ENCODE measurements at places on chromosomes 7 and 10.

DNA sequence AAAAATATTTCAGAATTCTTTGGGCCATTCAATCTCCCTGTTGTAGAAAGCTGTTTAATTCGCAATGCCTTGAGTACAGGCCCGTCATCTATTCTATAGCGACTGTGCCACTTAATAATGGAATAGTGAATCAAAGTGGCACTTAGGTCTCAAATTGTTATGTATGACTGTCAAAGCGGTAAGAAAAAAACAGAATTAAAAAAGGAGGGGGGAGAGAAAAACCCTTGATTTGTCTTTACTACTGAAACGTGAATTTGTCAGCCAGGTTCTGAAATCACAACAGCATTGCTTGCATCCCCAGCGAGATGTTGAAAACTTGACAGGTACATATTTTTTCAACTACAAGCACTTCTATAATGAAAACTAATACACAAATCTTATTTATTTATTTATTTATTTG, 320.9 kb downstream of the TFEC start:
- no peak for DNase-seq

DNA sequence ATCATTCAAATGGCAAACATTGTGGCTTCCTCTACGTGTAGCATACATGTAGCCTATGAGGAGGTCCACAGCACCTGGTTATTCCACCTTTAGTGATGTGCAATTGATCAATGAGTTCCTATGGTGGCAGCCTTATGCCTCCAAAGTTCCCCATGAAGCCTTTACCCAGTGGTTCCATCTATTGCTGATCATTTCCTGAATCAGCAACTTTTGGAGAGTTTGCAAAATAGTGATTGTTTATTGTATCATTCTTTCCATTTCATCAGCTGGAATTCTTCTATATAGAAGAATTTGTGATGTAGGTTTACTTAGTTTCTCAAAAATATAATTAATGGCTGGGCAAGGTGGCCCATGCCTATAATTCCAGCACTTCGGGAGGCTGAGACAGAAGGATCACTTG, 380.2 kb upstream of the MKI67 start:
- no peak for DNase-seq

GRCh38 chr7:51138123-51139085, 178.2 kb downstream of the COBL start:
- no peak for DNase-seq

- DNase-seq = no peak
Measured at GRCh38 chr7:16615228-16615627, 30.3 kb downstream of the ANKMY2 start.

DNA sequence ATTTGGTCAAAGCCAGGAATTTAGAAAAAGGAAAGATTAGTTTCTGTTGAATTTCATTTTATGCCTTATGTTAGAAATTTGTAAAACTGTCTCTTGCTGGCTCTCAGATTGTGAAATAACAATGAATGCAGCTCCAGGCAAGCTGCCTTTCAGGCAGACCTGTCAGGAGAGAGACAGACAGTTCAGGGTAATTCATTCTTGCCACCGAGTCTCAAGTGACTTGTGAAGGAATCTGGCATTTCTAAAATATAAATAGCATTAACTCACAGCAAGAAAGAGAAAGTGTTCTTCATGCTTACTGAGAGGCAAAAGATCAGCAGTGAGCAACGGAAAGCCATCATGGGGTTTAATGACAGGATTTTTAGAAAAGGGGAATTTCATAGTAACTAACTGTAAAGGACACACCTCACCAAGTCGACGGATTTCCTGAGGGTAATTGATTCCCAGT, 442.3 kb upstream of the AKR1E2 start:
- no peak for DNase-seq

- DNase-seq = no peak
Measured at GRCh38 chr10:122221958-122222357, 49.1 kb upstream of the BTBD16 start.

GRCh38 chr10:133214468-133215410, 15.3 kb upstream of the UTF1 start:
- no peak for DNase-seq

DNA sequence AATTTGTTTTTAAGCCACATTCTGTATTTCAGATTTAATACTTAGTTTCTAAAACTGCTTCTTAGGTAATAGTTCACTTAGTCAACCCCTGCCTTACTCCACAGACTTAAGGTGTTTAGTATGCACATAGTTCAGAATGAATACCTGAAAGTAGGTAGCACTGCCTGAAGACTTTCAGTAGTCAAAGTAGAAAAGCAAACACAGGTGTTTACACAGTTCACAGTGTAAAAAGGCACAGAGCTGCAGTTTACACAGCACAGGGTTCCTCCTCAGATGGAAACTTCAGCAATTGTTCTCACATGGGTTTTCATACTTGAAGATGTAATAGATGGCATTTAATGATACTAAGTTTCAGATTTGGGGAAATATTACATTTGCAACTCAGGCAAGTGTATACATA, 3.1 kb upstream of the PKD1L1 start:
- DNase-seq = no peak

- DNase-seq = no peak
Measured at GRCh38 chr7:7223250-7223649, 40.9 kb downstream of the C1GALT1 start.

GRCh38 chr7:34277016-34277802, 371.9 kb downstream of the BMPER start:
- no peak for DNase-seq

DNA sequence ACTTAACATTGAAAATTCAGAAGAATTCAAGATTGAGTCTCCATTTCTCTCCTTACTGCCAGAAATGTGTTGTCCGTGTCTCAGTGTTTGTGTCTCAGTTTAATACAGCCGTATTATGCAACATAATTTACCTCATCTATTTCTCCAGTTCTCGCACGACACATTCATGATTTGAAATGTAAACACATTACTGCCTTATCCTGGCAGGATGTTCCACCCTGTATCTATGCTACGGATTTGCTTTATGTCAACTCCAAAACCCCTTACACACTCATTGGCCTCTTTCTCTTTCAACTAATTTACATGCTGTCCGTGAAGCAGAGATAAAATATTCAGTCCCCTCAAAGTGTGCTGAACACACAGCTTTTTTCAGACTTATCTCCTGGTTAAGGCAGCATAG, 653.7 kb upstream of the SEMA3D start:
- no peak for DNase-seq

DNA sequence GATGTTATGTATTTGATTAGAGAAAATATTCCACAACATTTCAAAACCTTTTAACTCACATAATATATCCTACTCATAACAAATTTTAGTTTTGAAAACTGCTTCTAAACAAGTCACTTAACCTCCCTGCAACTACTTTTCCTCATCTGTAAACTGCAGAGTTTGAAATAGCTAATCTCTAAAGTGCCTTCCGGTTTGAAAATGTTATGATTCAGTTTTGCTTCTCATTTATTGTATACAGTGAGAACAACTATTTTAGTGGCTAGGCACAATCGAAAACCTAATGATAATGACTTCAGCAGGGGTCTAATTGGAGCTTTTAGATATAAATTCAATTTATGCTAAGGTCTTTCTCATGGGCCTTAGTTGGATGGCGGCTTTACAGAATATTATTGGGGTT, 30.7 kb upstream of the TEX47 start:
- no peak for DNase-seq

DNA sequence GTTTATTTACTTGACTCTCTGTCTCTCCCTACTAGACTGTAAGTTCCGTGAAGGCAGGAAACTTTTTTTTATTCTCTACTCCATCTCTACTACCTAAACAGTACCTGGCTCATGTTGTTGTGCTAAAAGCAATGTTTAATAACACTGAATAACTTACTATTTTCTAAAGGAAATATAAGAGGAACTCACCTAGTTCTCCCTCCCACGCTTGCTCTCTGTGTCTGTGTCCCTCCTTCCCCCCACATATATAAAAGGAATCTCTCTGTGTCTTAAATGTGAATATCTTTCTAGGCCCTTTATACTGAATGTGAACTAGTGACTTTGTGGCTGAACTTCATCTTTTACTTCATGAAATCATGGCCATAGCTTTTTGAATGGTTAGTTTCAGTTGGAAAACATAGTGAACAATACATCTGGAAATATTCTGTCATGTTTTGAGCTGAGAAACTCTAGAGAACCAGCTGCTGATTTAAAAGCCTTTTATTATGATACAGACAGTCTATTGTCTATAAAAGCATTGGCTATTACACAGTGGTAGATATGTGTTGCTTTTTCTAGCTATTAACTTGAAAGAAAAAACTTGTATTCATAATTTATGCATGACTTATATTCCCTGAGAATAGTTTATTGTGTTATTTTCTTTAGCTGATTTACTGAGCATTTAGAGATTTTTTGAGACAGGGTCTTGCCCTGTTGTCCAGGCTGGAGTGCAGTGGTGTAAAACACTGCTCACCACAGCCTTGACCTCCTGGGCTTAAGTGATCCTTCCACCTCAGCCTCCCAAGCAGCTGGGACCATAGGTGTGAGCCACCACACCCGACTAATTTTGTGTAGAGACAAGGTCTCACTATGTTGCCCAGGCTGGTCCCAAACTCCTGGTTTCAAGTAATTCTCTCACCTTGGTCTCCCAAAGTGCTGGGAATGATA, 42.5 kb downstream of the VCL start:
- DNase-seq = no peak

DNA sequence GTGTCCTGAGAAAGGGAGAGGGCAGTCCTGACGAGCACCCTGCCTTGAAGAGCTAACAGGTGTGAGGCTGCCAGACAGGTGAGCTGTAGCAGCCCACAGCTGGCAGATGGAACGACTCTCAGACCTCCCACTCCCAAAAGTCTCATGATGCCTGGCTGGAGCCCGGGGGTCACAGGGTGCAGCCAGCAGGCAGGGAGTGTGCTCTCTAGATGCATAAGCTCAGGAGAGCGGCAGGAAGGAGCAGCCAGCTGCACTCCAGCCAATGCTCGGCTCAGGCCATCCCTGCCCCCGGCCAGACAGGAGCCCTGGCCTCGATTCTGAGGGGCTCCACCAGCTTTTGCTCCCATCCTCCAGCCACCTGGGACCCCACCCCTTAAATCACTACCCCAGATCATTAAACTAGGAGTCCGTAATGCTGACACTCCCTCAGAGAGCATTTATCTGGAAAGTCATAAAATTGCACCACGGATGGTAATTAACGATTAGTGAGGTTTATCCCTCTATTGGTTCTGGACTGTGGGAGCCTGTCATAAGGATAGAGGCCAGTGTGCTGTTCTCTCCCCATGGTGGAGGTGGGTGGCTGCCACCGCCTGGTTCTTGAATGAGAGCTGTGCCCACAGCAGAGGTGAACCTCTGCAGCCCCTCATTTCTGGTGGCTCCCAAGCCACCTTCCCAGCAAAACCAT, 63.5 kb upstream of the ZMIZ1 start:
- DNase-seq = no peak

GRCh38 chr7:95804052-95804451, 31.7 kb downstream of the DYNC1I1 start:
- DNase-seq = no peak

- DNase-seq = no peak
Measured at GRCh38 chr7:105131033-105131656, 117.1 kb downstream of the KMT2E start.
